ENCODE measurements at places on chromosomes 12 and 14.
A peak's percentile ranks its signal among the peaks of the same experiment; 100 is the strongest.

DNA sequence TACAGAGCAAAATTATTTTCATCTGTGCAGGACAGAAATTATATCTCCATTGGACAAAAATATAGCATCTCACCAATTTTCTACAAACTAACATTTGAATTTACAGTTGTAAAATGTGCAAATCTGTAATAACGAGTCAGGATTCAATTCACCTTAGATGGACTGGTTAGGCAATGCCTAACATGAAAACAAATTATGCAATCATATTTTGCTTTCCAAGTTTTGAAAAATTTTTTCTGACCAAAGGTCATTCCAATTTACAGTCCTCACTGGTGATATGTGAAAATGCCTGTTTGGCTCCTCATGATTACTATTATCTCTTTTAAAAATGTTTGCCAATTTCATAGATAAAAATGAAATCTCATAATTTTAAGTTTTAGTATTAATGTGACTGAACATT lies 6.5 kb upstream of the CPM start:
- no peak for DNase-seq

GRCh38 chr14:101248840-101249675 lies 312.2 kb upstream of the DIO3 start:
- no peak for DNase-seq

- DNase-seq = no peak
Observed at GRCh38 chr12:45878630-45879255, 111.6 kb downstream of the SCAF11 start.

- no peak for DNase-seq
Observed at GRCh38 chr12:6769666-6770065, 2.7 kb upstream of the LAG3 start.

DNA sequence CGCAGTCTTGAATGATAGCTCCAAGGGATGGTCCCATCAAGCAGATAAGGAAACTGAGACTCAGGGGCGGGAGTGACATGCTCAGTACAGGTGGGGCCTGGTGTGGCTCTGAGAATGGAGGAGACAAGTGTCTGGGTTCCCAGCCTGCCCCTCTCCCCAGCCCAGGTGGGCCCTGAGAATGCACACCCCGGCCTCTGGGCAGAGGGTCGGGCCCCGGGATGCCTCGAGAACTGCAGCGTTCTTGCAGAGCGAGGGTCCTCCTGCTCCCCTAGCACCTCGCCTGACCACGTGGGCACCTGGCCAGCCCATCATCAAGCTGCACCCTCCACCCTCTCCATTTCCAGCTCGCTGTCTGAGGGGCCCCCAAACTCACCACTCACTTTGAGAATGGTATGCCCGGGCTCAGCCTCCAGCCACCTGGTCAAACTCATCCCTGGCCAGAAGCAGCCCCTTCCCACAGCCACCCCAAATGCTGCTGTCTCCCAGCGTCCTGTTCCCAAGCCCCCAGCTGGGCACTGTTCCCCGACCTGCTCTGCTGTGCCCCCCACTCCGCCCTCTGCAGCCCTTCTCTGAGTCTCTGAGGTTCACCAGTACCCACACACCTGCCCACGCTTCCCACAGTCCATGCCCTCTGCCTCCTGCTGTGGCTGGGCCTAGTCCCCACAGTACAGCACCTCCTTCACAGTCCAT lies 44.3 kb downstream of the CYP46A1 start:
- DNase-seq = no peak

DNA sequence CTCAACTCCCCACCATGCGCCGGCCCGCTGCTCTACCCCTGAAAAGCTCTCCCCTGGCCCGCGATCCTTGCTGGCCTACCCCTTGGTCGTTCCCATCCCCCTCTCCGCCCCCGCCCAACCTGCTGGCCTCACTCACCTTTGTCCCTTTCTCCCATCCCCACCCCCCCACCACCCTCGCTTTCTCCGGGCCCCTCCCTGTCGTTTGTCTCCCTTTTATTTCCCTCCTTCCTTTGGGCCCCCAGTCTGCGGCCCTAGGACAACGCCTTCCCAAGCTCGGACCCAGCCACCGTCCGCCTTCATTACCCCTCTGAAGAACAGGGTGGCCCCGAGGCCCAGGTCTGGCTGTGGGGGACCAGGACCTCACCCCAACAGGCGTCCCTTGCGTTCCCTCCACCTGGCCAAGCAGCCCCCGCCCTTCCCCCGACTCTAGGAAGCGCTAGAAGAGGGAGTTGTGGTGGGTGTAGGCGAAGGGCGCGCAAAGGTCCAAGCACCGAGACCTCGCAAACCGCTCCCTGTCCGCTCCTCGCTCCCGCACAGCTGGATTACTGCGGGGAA lies 6.9 kb upstream of the SLC7A7 start:
- no peak for DNase-seq

GRCh38 chr12:54389607-54390175 lies 5.2 kb upstream of the ZNF385A start:
- DNase-seq = no peak

DNA sequence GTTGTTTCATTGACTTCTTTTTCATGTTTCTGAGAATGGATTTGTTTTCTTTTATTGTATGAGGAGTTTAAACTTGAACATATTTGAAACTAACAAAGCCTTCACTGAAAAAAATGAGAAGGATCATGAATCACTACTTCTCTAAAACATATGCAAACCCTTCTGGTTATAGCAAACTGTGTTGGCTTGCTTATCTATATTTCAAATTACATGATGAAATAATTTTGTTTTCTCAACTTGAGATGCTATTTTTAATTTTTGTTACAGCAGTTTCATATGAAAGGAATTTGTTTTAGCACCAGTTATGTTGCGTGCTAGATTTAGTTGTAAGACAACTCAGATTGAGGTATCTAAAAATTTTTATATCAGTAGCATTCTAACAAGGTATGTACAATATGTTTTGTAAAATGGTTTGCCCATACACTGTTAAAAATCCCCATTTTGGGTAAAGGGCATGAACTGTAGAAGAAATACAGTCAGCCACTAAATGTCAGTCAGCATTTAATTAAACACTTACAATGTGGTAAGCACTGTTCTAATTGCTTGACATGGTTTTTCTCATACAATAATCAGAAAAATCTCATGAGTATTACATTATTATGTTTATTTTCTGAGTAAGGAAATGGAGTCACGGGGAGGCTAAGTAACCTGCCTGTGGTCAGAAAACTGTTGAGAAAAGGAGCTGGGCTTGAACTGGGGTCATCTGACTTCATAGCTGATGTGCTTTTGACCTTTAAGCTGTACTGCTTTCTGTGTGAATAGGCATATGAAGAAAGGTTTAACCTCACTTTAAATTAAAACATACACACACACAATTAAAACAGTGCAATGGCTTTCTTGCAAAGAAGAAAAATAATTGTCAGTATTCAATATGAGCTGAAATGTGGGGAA lies 105.7 kb downstream of the PLEKHA5 start:
- no peak for DNase-seq

GRCh38 chr14:80628547-80628946 lies 313.0 kb downstream of the CEP128 start:
- no peak for DNase-seq

- no peak for DNase-seq
Observed at GRCh38 chr12:64332938-64333337, 57.6 kb downstream of the C12orf56 start.

GRCh38 chr12:22310275-22310674 lies 24.2 kb downstream of the ST8SIA1 start:
- no peak for DNase-seq

- DNase-seq = no peak
Observed at GRCh38 chr12:116820064-116820656, 61.1 kb downstream of the HRK start.

- DNase-seq = peak; percentile 56
Observed at GRCh38 chr12:32558903-32559302, 120.2 kb upstream of the DNM1L start.

DNA sequence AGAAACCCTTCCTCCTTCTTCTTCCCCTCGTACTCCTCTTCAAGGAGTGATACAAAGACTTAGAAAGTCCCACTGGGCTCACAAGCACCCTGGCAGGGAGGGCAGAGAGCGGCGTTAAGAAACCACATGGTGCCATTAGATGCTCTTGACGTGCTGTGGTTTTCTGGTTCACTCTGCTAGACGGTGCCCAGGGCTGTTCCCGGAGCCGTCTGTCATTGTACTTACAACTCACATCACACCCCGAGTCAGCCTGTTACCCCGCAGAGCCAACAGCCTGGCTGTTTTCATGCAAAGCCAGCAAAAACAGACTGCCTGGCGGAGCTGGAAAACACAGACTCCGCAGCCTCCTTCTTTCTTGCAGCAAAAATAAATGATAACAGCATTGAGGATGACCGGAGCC lies 232.6 kb upstream of the TBX3 start:
- DNase-seq = no peak

- DNase-seq = no peak
Observed at GRCh38 chr12:54028314-54029201, at the start of gene HOXC6. Gene HOXC6, plus strand, starts transcription at chr12:54028440. Its CDS starts 82 bp downstream, at chr12:54028522.

GRCh38 chr12:54134850-54135249 lies 53.9 kb downstream of the SMUG1 start:
- no peak for DNase-seq

DNA sequence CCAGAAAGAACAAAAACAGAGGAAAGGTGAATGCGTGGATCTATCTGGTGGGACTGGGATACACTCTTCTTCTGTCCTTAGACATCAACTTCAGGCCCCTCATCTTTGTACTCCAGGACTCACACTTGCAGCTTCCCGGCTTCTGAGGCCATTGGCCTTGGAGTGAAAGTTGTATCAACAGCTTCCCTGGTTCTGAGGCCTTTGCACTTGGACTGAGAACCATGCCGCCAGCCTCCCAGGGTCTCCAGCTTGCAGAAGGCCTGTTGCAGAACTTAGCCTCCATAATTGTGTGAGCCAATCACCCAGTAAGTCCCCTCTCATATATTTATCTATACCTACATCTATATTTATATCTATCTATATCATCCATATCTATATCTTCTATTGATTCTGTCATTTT lies 218.4 kb downstream of the SOX5 start:
- DNase-seq = no peak

GRCh38 chr12:29612912-29613311 lies 115.4 kb upstream of the OVCH1 start:
- DNase-seq = no peak

GRCh38 chr12:23533265-23533664 lies 416.2 kb downstream of the SOX5 start:
- DNase-seq = no peak

DNA sequence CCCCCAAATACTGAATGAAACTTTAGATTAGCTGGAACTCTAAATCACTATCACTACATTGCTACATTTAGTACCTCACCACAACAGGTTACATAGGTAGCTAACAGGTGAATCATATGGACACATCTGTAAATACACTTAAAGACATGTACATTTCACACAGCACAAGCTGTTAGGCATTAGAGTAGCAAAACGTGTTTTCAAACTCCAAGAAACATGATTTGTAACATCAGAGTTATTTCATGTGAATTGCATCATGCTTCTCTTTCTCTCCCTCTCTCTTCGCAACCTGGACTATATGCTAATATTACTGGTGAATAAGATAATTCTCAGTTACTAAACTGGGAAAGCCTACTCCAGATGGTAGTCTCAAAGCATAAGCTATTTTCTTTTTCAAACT lies 4.3 kb downstream of the SEL1L start:
- DNase-seq = no peak

DNA sequence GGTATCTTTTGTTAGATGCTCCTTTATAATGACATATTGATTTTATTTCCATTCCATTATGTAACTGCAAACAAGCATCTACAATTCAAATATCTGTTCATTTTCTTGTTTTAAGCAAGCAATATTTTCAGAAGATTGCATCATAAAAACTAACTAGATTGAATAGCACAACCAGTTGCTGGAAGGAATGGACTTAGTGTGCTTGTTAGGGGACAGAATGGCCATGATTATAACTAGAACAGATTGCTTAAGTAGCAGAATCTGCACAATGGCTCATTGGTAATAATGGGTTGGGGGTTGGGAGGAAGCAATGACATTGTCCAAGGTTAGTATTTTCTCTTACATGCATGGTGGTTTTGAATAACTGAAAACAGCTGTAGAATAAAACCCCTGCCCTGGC lies 939.5 kb downstream of the SLC16A7 start:
- no peak for DNase-seq

DNA sequence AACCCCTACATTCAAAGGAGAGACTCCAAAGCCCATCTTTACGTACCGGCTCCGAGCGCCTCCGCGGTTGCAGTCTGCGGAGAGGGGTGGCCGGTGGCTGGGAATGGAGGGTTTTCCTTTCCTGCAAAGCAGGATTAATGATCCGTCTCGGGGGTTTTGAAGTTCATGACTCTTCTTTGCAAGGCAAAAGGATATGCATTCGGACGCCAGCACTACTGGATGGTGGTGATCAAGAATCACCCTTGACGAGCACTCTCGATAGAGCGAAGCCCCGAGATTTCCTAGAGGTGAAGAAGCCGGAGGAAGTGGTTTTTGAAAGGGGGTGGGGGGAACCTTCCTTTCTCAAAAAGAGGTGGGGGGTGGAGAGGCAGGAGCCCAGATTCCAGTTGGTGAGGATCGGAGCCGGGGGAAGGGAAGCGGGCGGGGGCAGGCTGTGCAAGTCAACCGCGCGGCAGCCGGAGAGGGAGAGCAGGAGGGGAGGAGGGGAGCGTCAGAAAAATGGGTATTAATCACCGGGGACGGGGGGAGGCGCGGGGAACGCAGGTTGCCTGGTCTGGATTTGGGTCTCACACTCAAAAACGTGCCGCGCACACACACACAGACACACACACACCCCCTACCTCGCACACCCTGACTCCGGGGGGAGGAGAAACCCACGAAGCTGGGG lies at the start of gene GRIN2B:
Gene GRIN2B, minus strand, starts transcription at position 307 of the 667 bp plus-strand sequence. CDS start 115,394 bp downstream, outside the sequence.
- DNase-seq = no peak

GRCh38 chr12:26822026-26822425 lies 11.0 kb downstream of the ITPR2 start:
- DNase-seq = no peak

DNA sequence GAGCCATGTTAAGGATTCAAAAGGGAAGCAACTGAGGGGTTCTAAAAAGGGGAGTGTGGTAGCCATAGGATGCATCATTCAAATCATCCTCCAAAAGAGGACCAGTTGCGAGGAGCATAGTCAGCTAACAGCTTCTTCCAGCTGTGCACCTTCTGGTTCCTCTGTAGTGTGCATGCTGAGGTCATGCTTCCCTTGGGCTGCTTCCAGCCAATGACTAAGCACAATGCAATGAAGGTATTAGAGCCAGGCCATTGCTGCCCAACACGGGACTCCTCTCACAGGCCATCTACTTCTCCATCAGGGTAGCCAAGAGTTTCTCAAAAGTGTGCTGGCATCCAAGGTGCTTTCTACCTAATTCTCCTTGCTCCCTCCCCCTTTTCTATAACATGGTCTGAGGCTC lies 69.2 kb upstream of the ARID2 start:
- DNase-seq = no peak

GRCh38 chr14:67487937-67488893 lies at the start of gene TMEM229B:
Gene TMEM229B, minus strand, starts transcription at chr14:67488721. Its CDS starts 14,798 bp downstream, at chr14:67473923.
- peak; percentile 92 for DNase-seq

- DNase-seq = no peak
Observed at GRCh38 chr12:2190896-2191533, 138.2 kb downstream of the CACNA1C start.

GRCh38 chr12:8080120-8080519 lies 2.0 kb upstream of the NECAP1 start:
- DNase-seq = no peak

- no peak for DNase-seq
Observed at GRCh38 chr12:27467641-27468040, 21.1 kb downstream of the SMCO2 start.
